ENCODE measurements at places on chromosomes 4 and X. TPM values are rescaled to one million over a fixed set of nuclear protein-coding genes. Genes with fewer than 3 reads are reported as not detected.

The WNK3 gene
- 62.3 TPM for total RNA-seq

The USP26 gene
- total RNA-seq, result not detected

The TRIM60 gene
- not detected for total RNA-seq

The ARMCX1 gene
- 80.5 TPM for total RNA-seq

The PNMA5 gene
- 9.7 TPM for total RNA-seq

The HPSE gene
- total RNA-seq, result 2.1 TPM

The ARMCX5 gene
- 38.1 TPM for total RNA-seq

The NWD2 gene
- 14.8 TPM for total RNA-seq

The HSFX3 gene
- total RNA-seq, result not detected

The JADE3 gene
- total RNA-seq, result 9.5 TPM

The FAM47E gene
- total RNA-seq, result 17.5 TPM

The BBS7 gene
- 50.3 TPM for total RNA-seq

The LRIT3 gene
- 0.23 TPM for total RNA-seq

The PHEX gene
- 1.4 TPM for total RNA-seq

The DOK7 gene
- 2.5 TPM for total RNA-seq

The ATP8A1 gene
- 197 TPM for total RNA-seq

The EVC2 gene
- total RNA-seq, result 1.8 TPM

The CTAG1A gene
- not detected for total RNA-seq

The USP17L10 gene
- total RNA-seq, result not detected

The H2AZ1 gene
- total RNA-seq, result 132 TPM

The BEX5 gene
- total RNA-seq, result 57.9 TPM

The DIAPH2 gene
- total RNA-seq, result 16.4 TPM

The WAS gene
- total RNA-seq, result 0.69 TPM

The KIAA1210 gene
- total RNA-seq, result under 0.01 TPM

The CDS1 gene
- 22.6 TPM for total RNA-seq

The GATA1 gene
- not detected for total RNA-seq

The CSN1S1 gene
- total RNA-seq, result not detected

The RAB39B gene
- total RNA-seq, result 34.1 TPM

The FAAH2 gene
- 6.2 TPM for total RNA-seq

The NPNT gene
- 31.6 TPM for total RNA-seq

The CSN3 gene
- not detected for total RNA-seq

The LRBA gene
- 43.6 TPM for total RNA-seq

The UGT2B17 gene
- total RNA-seq, result not detected

The DDIT4L gene
- total RNA-seq, result 3.7 TPM

The FAM184B gene
- total RNA-seq, result 9.0 TPM

The GYPE gene
- total RNA-seq, result 0.23 TPM

The PIM2 gene
- 11.5 TPM for total RNA-seq

The RTL3 gene
- not detected for total RNA-seq

The CT47B1 gene
- total RNA-seq, result not detected

The HERC5 gene
- total RNA-seq, result 3.5 TPM

The TLR1 gene
- 8.3 TPM for total RNA-seq

The SMPX gene
- total RNA-seq, result not detected

The NEK1 gene
- 40.4 TPM for total RNA-seq

The CORIN gene
- 2.5 TPM for total RNA-seq

The POU3F4 gene
- 20.8 TPM for total RNA-seq

The SERPINA7 gene
- total RNA-seq, result not detected

The PFKFB1 gene
- total RNA-seq, result 0.23 TPM

The MND1 gene
- 9.5 TPM for total RNA-seq
